ENCODE measurements at places on chromosomes 11 and 22. TPM values are rescaled to one million over a fixed set of nuclear protein-coding genes. Genes with fewer than 3 reads are reported as not detected.
A peak's percentile ranks its signal among the peaks of the same experiment; 100 is the strongest.

DNA sequence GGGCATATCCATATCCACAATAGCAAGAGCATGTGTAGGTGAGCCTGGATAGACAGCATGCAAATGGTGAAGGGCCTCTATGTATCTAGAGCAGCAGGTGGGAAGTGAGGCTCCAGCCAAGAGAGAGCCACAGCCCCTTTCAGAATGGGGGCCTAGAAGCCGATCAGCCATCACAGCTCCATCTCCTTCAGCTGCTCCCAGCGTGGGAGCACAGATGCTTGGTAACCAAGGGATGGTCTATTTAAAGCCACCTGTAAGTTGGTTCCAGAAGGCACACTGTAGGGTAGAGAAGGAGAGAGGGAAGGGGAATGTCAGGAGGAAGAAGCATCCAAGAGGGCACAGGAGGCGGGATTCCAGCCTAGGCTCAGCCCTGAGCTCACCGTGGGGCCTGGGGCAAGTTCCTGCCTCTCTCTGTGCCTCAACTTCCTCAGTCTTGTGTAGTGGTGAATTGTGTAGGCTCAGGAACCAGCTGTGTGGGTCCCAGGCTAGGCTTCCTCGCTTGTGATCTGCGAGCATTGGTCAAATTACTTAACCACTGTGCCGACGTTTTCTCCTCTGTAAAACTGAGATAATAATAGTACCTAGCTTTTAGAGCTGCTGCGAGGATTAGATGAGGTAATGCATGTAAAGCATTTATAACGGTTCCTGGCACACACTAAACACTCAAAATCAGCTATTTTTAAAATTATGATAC lies 122.9 kb upstream of the NAV2 start:
- no peak overlapping the region for H3K4me3 ChIP-seq
- peaks cover 69% of the 10 kb centered on the region for H3K27me3 ChIP-seq
- peaks cover 7% of the 10 kb centered on the region for H3K4me1 ChIP-seq
- no peak for DNase-seq

Gene C11orf91
- 5.8 TPM for total RNA-seq

DNA sequence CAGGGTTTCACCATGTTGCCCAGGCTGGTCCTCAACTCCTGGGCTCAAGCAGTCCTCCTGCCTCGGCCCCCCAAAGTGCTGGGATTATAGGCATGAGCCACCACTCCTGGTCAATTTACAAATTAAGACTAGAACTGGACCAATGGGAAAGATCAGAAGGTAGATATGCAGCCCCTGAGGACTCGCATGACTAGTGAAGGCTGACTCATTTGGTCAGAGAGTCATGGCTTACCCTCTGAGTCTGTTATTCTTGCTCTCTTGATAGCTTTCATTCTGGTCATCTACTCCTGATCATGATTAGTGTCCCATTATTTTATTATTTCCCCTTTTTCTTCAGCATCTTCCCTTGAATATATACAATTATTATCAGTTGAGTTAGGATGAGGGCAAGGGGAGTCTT lies 2.7 kb upstream of the LDHAL6A start:
- H3K36me3 ChIP-seq: no peaks in the 10 kb centered on the region
- no peak overlapping the region for H3K27ac ChIP-seq
- no peaks in the 10 kb centered on the region for H3K27me3 ChIP-seq
- no peak for DNase-seq
- H3K4me1 ChIP-seq: peaks cover 9% of the 10 kb centered on the region
- H3K4me3 ChIP-seq: no peak overlapping the region

DNA sequence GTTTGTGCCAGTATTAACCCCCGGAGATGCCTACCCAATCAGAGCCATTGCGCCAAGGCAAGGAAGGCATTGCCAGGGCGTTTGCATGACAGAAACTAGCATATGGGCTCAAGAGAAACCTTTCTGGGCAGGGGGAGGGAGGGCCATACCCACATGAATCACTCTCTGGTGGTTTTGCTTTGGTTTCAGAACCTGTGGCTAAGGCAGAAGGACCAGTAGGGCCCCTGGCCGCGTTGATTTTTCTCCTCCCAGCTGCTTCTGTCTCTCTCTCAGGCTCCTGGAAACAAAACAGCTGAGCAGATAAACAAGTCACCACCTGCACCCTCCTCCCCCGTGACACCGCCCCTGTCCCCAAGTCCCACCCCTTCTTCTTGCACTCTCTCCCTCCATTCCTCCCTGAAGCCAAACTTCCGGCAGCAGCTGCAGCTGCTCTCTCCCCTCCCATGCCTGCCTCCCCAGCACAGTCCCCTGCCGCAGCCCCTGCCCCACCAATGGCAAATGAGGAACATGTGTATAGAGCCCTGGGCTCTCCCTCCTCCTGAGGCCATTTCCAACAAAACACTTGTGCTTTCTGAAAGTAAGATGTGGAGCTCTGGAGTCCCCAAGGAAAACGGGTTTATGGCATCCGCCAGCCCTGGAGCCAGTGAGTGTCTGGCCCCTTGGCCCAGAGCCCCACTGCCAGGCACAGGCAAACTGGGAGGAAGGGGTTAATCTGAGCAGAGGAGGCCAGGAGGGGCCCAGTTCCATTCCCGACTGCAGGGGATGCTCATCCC lies 39.0 kb upstream of the ADA2 start:
- H3K27ac ChIP-seq: no peak overlapping the region
- no peaks in the 10 kb centered on the region for H3K36me3 ChIP-seq
- H3K4me1 ChIP-seq: no peaks in the 10 kb centered on the region
- no peak overlapping the region for H3K4me3 ChIP-seq
- H3K27me3 ChIP-seq: peaks cover 43% of the 10 kb centered on the region
- DNase-seq: peak; percentile 9

Gene PANX3
- not detected for total RNA-seq

DNA sequence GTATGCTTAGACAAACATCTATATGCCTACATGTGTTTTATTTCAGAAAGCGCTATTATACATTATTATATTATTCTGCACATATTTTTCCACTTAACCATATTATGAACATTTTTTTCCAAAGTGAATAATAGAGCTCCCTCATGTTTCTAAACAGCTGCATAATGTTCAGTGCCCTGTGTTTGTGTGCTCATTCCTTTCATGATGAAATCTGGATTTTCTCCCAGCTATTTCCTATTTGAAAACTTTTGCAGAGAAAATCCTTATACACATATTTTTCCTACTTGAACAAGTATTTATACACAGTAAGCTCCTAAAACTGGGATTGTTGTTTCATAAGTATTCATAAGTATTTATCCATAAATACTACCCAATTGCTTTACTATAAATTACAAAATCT lies 18.1 kb upstream of the RFPL2 start:
- H3K4me1 ChIP-seq: no peaks in the 10 kb centered on the region
- H3K27ac ChIP-seq: no peak overlapping the region
- H3K4me3 ChIP-seq: no peak overlapping the region
- DNase-seq: no peak
- no peaks in the 10 kb centered on the region for H3K36me3 ChIP-seq
- H3K27me3 ChIP-seq: no peaks in the 10 kb centered on the region

GRCh38 chr11:18721561-18722292 lies 4.3 kb downstream of the IGSF22 start:
- peaks cover 15% of the 10 kb centered on the region for H3K36me3 ChIP-seq
- H3K27ac ChIP-seq: peak overlapping the region; percentile 10
- DNase-seq: peak; percentile 76
- peaks cover 16% of the 10 kb centered on the region for H3K4me1 ChIP-seq
- peak overlapping the region; percentile 90 for H3K4me3 ChIP-seq

Gene TRIOBP
- total RNA-seq: 86.5 TPM

Measured in Calu3 (cell line).